ENCODE measurements at places on chromosomes 13 and 19.

DNA sequence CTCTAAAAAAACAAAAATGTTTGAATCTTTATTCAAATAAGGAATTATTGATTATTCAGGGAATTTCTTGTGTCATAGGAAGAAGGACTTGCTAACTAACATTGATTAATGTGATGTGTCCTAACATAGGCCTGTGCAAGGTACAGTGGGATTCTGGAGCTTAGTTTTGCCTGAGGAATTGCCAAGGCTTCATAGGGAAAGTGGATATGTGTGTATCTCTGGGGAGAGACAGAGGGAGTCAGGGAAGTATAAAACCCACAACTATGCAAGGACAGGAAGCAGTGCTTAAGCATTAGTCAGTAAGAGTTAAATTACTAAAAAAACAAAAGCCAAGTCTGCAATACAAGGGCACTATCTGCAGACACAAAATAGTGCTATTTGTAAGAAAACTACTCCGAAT lies 59.6 kb downstream of the WDFY2 start:
- peak; percentile 90 for DNase-seq

- DNase-seq, result no peak
Measured at GRCh38 chr13:30121666-30122065, 185.7 kb downstream of the KATNAL1 start.

- DNase-seq, result no peak
Measured at GRCh38 chr19:46384396-46384795, 29.0 kb downstream of the CCDC8 start.

DNA sequence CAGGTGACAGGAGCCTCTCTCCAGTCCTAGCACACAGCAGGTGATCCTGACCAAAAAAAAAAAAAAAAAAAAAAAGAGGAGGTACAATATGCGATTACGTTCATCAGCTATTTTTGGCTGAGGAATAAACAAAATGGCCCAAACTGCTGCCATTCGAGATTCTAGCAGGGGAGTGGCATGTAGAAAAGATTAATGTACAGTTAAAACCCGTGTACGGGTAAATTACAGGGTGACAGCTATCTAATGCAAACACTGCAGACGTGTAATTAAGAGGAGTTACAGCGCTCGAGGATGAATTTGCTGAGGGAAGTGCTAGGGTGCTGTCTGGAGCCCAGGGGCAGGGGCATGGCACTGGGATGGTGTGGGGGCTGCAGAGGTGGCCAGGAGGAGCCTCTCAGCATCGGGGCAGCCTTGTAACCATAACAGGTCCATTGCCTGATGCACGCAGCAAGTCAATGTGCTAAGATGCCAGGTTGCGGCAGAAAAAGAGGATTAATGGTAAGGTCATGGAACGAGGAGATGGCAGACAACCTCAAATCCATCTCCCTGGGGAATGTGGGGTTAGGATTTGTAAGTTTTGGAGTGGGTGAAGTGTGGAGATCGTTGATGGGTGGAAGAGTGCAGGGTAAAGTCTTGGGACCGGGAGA lies 17.4 kb downstream of the CHST8 start:
- no peak for DNase-seq

DNA sequence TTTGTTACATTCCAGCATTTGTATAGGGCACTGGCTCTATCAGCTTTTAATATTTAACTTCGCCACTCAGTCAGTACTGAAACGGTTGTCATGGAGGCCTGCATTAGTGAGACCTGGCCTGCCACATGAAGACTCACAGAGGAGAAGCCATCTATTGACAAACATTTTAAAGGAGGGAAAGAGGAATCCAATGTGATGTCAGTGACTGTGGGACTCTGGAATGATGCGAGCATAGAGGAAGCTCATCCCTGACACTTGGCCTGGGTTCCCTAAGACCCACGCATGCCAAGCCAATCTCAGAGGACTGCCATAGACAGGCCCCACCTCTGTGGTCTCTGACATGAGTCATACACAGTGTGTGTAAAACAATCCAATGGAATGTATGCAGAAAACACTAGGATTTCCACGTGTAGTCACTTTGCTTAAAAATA lies 7.9 kb upstream of the DPY19L3 start:
- peak; percentile 79 for DNase-seq

DNA sequence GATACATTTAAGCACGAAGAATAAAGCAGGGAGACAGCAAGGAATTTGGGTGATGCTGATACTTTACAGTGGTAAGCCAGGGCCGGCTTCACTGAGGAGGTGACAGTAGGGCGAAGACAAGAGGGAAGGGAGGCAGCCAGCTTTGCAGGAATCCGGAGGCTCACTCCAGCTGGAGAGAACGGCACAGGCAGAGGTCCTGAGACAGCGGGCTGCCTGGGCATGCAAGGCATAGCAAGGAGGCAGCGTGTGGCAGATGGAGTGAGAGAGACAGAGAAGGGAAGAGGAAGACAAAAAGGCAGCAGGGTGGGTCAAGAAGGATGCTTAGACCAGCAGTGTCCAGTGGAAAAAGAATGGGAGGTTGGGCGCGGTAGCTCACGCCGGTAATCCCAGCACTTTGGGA lies 83.2 kb upstream of the WASF3 start:
- no peak for DNase-seq

DNA sequence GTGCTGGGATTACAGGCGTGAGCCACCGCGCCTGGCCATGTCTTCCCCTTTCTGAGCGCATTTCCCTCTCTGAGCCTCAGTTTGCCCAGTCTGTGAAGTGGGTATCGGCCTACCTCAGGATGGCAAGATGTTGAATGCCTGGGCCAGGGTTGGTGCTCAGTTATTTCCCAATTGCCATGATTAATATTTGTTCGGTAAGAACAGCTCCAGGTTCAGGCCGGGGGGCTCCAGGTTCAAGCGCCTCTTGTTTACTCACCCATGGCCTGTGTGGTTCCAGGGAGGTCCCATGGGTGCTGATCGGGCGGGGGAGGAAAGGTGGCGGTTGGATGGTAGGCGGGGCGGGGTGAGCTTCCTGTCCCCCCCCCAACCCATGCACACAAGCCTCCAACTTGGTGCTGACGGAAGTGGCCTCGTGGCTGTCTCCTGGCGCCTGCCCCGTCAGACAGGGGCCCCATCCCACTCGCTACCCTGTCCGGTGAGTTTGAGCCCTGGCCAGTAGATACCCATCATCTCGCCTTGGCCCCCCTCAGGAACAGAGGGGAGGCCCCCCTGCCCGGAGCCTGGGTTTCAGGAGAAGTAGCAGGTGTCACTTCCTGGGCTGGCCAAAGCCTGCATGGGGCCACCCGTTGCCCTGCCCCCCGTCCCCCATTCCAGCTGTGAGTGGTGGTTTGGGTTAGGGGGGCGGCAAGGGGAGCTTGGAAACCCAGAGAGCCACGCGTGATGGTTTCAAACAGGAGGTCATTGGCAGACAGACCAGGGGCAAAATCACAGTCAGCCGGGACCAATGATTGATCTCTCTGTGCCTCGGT lies at the start of gene FCHO1:
Gene FCHO1 (plus strand): TSS at position 375 of the 809 bp plus-strand sequence. CDS start 3,688 bp downstream, outside the sequence.
- no peak for DNase-seq

DNA sequence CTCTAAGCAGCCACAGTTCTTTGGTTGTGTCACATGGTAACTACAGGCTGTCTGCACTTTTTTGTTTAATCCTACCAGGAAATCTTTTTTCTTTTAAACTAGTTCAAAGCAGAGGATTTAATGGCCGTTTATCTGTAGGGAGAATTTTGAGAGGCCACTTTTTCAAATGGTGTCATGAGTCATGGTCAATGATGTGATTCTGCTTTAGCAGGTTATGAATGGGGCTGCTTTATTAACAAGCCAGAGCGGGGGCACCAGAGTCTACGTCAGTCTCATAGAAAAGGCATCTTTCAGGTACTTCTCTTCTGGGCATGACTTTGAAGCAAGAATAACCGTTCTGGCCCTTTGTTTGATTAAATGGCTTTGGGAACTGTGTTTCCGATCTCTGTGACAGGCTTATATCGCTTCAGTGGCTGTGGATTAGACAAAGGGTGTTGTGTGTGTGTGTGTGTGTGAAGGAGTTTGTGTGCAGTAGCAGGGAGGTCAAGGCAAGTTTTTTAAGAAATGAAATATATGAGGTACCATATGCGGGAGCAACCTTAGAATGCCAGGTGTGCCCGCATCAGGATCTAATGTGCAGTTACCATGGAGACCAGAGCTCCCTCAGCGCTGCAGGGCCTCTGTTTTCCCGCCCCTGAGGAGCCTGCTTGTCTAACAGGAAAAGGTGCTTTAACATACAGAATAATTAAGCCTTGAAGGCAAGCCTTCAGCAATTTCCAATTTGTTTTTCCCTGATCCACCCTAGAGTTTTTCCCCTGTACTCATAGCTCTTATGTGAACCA lies 120.5 kb downstream of the KATNAL1 start:
- DNase-seq, result peak; percentile 50

GRCh38 chr19:15971224-15971780 lies 22.5 kb downstream of the OR10H4 start:
- DNase-seq, result no peak

GRCh38 chr13:59441596-59442280 lies 722.0 kb downstream of the DIAPH3 start:
- DNase-seq, result no peak

DNA sequence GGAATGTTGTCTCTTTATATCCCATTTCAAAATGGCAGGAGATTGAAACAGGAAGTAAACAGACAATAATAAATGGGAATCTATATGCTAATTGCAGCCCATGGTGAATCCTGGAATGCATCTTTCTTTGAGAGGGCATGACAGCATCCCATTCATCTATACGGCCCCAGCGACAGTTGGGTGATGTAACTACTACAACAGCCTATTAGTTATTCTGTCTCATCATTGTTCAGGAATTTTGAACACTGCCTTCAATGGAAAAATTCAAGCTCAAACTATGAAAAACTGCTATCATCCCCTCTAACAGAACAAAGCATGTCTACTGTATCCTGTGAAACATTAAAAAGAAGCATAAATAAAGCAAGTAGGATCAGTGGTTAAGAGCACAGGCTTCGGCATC lies 262.1 kb downstream of the DCT start:
- DNase-seq, result peak; percentile 79

DNA sequence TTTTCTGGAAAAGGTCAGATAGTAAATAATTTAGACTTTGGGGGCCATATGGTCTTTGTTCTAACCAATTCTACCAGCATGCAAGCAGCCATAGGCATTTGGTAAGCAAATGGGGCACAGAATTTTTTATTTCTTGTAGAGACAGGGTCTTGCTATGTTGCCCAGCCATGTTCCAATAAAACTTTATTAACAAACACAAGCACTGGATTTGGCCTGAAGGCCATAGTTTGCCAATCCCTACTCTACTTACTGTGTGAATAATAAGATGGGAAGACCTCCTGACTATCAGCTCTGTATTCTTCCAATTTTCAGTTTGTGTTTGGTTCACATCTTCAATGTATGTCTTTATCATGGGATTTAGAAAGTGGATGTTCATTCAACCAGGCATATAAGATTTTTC lies 53.0 kb upstream of the SERP2 start:
- DNase-seq, result no peak

GRCh38 chr19:53908935-53909415 lies at the start of gene CACNG7:
TSS of gene CACNG7 (plus strand) at chr19:53909278. CDS start at chr19:53912832, 3,554 bp downstream.
- peak; percentile 16 for DNase-seq

GRCh38 chr13:102650444-102650843 lies 44.4 kb downstream of the METTL21C start:
- no peak for DNase-seq

DNA sequence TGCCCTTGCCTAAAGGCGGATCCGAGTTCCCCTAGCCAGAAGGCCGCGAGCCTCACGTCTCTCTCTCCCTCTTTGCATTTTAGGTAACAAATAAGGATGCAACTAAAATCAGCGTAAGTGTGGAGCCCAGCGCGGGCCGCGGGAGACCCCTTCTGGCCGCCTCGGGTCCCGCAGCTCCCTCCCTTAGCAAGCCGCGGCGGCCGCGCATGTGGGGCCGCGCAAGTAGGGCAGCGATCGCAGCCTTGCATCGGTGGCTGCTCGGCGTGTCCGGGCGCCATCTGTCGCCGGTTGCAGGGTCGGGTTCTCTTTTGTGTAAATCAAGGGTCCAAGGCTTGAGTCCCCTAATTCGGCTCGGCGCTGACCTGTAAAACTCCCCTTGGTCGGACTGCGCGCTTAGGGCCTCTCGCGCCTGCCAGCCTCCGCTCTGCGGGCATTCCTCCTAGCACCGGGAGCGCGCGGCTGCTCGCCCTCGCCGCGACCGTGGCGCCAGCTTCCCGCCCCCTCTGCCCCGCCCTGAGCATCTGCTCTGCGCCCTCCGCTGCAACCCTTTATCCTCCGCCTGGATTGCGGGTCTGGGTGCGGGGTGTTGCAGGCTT lies 2.7 kb downstream of the VSTM2B start:
- DNase-seq, result peak; percentile 65

DNA sequence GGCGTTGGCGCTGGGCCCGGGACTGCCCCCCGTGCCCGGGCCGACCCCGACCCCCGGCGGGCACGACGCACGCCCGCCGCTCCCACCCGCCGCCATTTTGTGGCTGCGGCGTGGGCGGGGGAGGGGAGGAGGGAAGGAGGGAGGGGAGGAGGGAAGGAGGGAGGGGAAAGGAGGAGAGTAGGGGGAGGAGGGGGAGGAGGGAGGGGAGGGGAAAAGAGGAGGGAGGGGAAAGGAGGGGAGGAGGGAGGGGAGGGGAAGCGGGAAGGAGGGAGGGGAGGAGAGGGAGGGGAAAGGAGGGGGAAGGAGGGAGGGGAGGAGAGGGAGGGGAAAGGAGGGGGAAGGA lies at the start of gene BTBD2:
Gene BTBD2 (minus strand): TSS at position 107 of the 343 bp plus-strand sequence. CDS start 11 bp downstream, at position 96.
- peak; percentile 94 for DNase-seq

DNA sequence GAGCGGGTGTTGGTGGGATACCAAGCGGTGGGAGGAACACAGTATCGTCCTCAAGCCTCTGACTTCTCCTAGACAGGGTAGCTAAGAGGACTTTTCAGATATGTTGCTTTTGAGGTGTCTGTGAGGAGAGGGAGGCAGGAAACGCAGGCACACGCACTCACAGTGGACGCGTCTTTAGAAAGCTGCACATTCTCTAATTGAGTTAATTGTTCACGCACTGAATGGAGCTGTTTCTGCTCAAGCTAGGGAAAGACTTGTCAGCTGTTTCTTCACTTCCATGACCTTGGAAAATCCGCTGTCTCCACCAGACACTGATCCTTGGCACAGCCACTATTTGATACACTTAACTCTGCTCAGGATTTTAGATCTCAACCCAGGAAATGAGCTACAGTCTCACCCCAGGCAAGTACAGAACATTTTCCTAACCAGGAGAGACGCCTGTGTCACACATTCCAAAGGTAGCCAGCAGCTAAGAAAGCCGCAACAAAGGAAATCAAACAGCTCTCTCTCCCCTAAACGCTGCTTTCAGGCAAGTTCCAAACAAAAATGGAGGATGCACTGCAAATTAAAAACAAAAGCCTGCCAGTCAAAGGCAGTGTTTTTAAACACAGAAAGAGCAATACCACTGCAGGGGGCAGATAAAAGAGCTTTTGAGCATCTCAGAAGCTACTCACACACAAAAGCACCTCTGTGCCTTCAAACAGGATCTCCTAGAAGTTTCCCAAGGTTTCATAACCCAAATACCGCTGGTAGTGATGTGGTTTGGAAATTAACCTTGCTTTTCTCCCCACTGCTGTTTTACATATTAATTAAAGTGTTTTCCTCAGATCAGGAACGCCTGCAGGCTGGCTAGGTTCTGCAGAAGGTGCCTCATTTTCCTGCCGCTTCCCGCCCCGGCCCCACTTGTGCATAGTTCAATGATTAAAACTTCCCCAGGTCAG lies 57.3 kb downstream of the IRS2 start:
- peak; percentile 56 for DNase-seq

DNA sequence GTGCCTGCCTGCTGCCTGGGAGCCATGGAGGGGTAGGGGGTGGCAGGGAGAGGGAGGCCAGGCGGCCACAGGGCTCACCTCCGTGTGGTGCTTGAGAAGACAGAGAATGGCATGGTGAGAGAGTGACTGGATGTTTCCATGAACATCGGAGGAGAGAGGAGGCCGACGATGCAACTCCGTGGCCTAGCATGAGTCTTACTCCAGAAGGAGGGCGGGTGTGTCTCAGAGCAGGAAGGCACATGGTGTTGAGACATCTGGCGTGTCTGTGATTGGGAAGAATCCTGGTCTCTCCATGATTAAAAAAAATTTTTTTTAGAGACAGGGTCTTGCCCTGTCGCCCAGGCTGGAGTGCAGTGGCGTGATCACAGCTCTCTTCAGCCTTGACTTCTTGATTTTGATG lies 5.1 kb downstream of the IRGC start:
- no peak for DNase-seq
